ENCODE measurements at places on chromosomes 7 and 10. TPM values are rescaled to one million over a fixed set of nuclear protein-coding genes. Genes with fewer than 3 reads are reported as not detected.

STN1 gene
- 11.5 TPM for total RNA-seq

LDB3 gene
- total RNA-seq, result 0.36 TPM

CACNA2D1 gene
- 20.7 TPM for total RNA-seq

DNA sequence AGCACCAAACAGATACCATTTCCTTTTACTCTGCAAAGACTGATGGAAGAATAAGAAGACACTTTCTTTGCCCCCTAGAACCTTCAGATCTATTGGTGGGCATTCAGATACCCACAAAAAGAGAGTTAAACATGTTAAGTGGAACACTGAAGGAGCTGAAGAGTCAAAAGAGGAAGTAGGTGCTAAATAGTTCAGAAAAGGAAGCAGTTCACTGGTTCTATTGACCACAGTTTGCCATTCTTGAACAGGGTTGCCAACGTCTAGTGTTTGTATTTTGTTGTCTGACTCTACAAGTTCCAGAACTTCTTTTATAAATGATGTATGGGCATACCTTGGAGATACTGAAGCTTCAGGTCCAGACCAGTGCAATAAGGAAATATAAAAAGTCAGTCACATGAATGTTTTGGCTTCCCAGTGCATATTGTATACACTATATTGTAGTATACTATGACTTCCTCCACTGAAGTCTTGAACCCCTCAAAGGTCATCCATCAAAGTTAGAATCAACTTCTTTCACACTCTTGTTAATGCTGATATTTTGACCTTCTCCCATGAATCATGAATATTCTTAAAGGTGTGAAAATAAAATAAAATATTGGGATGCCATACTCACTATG lies 47.5 kb upstream of the AGR3 start:
- H3K4me3 ChIP-seq, result no peak overlapping the region
- H3K27me3 ChIP-seq, result no peaks in the 10 kb centered on the region
- no peak for DNase-seq
- no peak overlapping the region for H3K27ac ChIP-seq
- H3K4me1 ChIP-seq, result peaks cover 14% of the 10 kb centered on the region

DNA sequence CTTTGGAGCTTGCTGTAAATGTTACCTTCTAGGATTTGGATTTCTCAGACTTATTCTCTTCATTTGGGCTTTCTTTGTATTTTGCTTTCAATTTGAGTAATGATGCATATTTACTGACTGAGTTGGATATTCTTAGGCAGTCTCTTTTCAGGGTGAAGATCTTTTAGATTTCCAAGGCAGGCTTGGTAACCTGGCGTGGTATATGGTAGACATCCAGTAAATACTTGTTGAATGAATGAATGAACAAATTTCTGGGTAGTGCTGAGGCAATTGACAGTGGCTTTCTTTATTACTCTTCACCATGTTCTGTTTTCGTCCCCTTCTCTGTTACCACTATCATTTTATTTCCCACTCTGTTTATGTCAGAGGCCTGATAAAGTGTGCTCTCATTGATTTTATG lies 27.1 kb downstream of the BBS9 start:
- peaks cover 2% of the 10 kb centered on the region for H3K27me3 ChIP-seq
- H3K27ac ChIP-seq, result no peak overlapping the region
- no peak for DNase-seq
- no peaks in the 10 kb centered on the region for H3K4me1 ChIP-seq

DNA sequence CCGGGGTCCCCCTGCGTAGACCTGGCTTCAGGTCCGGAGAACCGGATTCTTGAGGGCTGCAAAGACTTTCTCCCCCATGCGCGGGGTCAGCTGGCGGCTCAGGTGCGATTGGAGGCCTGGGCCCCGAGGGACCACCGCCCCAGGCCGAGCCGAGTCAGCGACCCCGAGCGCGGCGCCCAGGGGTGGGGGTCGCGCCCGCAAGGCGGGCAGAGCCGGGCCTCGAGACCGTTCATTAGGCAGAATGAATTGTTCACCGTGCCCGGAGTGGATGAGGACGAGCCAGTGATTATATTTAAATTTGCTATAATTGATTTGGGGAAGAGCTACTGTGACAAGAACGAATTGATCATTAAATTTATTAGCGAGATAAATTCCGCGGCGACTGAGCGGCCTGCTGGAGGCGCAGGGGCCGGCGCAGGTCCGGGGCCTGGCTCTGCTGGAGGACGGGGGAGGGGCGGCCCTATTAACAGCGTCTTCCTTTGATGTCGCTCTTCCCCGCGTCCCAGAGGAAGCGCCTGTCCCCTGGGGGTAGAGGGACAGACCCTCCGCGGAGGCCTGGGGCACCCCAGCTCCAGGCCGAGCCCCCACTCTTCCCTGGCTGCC lies 7.5 kb downstream of the MNX1 start:
- H3K36me3 ChIP-seq, result peaks cover 5% of the 10 kb centered on the region
- DNase-seq, result no peak
- no peak overlapping the region for H3K27ac ChIP-seq
- H3K27me3 ChIP-seq, result peaks cover 31% of the 10 kb centered on the region
